ENCODE measurements at places on chromosomes 1 and 21.

DNA sequence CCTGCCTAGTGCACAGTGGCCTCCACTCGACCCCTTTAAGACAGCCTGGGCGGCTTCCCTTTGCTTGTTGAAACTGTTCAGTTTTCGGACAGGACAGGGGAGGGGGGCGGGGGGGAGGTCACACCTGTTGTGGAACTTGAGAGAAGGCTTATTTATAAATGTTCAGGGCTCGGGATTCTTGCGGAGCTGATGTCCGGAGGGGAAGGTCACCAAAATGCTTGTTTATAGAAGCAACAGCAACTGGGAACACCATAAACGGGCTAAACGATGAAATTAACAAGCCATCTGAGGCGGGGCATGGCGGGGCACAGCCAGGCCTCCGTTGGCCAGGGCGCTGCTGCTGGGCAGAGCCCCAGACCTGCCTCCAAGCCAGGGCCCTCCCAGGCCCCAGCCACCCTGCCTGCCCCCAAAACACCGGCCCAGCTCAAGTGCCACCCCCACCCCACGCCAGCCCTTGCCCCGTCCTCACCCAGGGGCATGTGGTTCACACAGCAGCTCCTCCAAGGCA is 59.8 kb upstream of the CASZ1 start:
- DNase-seq, result no peak

DNA sequence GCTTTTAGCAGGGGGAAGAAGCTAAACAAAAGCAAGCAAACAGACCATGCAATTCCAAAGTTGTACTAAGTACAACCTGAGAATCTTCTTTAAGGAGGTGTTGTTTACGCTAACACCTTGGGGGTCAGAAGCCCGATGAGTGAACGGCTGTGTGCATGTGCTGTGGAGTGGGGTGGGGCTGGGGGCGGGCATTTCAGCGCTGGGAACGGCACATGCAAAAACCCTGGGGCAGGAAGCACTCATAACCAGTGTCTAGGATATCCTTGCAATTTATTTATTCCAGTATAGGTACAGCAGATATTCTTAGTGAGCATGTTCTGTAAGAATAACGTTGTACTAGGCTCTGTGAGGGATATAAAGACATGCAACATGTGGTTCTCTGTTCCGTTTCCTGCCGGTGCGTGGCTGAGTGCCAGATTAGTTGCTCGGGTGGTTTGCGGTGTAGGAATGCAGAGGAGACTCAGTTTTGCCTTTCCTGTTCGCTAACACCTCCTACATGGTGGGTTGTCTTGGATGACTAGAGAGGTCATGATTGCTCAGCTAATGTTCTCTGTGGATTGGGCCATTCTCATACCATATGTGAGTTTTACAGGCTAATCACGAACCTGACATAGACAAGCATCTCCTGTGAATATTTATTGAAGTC is 3.7 kb downstream of the FASLG start:
- DNase-seq, result peak; percentile 59

DNA sequence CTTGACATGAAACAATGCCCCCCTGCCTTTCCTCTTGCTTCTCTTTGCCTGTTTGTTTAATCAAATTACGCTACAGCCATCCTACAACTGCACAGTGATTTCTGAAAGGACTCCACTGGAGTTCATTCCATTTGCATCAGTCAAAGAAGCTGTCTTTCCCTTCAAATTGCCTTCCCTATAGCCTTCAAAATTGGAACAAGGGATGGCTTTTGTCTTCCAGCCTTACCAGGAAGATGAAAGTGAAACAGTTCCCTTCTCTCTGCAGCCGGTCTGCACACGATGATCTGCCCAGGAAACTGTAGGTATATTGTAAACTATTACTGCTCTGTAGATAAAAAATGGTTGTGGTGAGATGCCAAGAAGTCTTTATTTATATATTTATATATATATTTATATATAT is 65.6 kb upstream of the ETS2 start:
- no peak for DNase-seq

GRCh38 chr21:33975548-33976081 is 60.0 kb upstream of the ATP5PO start:
- DNase-seq, result no peak

DNA sequence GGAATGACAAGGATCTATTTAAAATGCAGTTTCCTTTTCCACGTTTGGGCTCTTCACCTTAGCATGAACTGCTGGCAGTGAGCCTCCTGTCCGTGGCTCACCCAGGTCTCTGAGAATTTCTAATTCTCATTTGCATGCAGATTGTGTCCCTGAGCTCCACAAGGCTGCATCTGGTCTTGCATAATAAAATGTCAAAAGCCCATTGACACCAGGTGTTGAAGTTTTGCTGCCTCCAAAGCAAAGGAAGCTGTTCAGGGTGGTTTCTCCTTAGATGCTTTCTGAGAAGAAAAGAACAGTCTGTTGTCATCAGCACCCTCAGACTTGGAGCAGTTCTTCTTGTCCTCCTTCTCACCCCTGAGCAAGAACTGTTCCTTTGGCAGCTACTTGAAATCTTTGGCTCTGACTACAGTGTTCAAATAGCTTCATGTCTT is 433.1 kb upstream of the KAZN start:
- DNase-seq, result no peak

- no peak for DNase-seq
Measured at GRCh38 chr21:25298512-25299491, 308.5 kb downstream of the MRPL39 start.

GRCh38 chr1:29478879-29479278 is 242.6 kb downstream of the PTPRU start:
- no peak for DNase-seq

DNA sequence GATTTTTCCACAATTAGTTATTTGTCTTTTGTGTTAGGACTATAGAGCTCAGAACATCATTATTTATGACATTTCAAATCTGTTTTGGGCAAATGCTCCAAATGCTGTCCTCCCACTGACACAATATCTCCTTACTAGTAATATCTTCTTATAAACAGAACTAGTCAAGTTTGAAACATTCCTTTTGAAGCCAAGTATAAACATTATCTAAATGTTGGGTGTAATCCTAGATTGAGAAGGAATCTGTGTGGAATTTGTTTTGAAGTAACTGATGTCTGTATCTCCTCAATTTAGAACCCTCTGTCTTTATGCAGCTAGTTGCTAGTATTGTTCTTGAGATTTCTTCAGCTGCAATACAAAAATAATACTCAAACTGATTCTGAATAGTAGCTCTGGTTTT is 28.5 kb upstream of the PAXBP1 start:
- no peak for DNase-seq

GRCh38 chr1:185556561-185556960 is 177.6 kb upstream of the HMCN1 start:
- no peak for DNase-seq

- DNase-seq, result no peak
Measured at GRCh38 chr1:246722720-246723119, 1.5 kb upstream of the SCCPDH start.

All from activated naive CD4-positive, alpha-beta T cell (primary cell).